Thyroid gland (tissue), 4 donors: ENCODE measurements at places on chromosomes 2 and 18. TPM values are rescaled to one million over a fixed set of nuclear protein-coding genes. Genes with fewer than 3 reads are reported as not detected.

- H3K27me3 ChIP-seq, result no peaks in the 10 kb centered on the region
- DNase-seq, result no peak
- H3K4me1 ChIP-seq, result no peaks in the 10 kb centered on the region
- no peak overlapping the region for H3K27ac ChIP-seq
Measured at GRCh38 chr2:228703152-228703551, 521.7 kb upstream of the SPHKAP start.

Gene FABP1
- not detected for total RNA-seq

Gene HOXD13
- not detected for total RNA-seq

DNA sequence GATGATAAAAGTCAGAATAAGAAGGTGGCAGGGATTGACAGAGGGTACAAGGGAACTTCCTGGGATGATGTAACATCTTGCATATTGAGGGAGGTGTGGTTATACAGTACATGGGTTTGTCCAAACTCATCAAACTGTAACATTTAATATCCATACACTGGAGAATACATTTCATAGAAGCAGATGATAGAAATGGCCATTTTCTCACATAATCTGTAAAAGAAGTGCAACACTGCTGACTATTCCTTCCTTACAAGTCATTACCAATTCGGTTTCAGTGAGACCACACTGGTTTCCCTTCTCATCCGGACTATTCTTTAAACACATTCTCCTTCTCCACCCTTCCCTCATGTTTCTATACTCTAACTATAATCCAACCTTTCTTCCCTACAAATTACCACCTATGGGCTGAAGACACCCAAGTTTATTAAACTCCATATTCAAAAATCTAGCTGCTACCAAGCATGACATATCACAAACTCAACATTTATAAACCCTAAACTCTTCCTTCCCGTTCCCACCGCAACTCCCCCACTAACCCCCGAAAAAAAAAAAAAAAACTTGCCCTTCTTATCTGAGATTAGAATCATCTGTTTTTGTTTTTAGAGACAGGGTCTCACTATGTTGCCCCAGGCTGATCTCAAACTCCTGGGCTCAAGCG lies 1.6 kb downstream of the COX7A2L start:
- peak overlapping the region; percentile 98 for H3K27ac ChIP-seq
- DNase-seq, result no peak
- no peak overlapping the region for H3K4me3 ChIP-seq
- H3K36me3 ChIP-seq, result no peaks in the 10 kb centered on the region
- H3K4me1 ChIP-seq, result peaks cover 3% of the 10 kb centered on the region

Gene SLC16A14
- total RNA-seq, result 1.8 TPM

- H3K27me3 ChIP-seq, result no peaks in the 10 kb centered on the region
- DNase-seq, result peak; percentile 87
- peak overlapping the region; percentile 100 for H3K27ac ChIP-seq
- H3K36me3 ChIP-seq, result peaks cover 11% of the 10 kb centered on the region
Measured at GRCh38 chr2:70084973-70085710, 2.1 kb upstream of the PCBP1 start.

- H3K27ac ChIP-seq, result no peak overlapping the region
- peak; percentile 15 for DNase-seq
- no peaks in the 10 kb centered on the region for H3K36me3 ChIP-seq
- H3K4me1 ChIP-seq, result no peaks in the 10 kb centered on the region
- no peak overlapping the region for H3K4me3 ChIP-seq
- no peaks in the 10 kb centered on the region for H3K27me3 ChIP-seq
Measured at GRCh38 chr18:65938592-65939372, 188.0 kb downstream of the CDH7 start.
